ENCODE measurements at places on chromosomes 7 and 10. TPM values are rescaled to one million over a fixed set of nuclear protein-coding genes. Genes with fewer than 3 reads are reported as not detected.

The TRIM50 gene
- not detected for total RNA-seq

The METTL27 gene
- 14.4 TPM for total RNA-seq

The GRM3 gene
- not detected for total RNA-seq

The ZEB1 gene
- total RNA-seq, result 58.3 TPM

The SLC16A9 gene
- 8.0 TPM for total RNA-seq

The ZCWPW1 gene
- 4.3 TPM for total RNA-seq

The ADAM8 gene
- 35.3 TPM for total RNA-seq

The FEZF1 gene
- total RNA-seq, result not detected

The TWNK gene
- 13.7 TPM for total RNA-seq

The INA gene
- total RNA-seq, result 2.0 TPM

The PNLIPRP1 gene
- total RNA-seq, result not detected

The PRPS1L1 gene
- total RNA-seq, result not detected

The VSTM2A gene
- 1.4 TPM for total RNA-seq

The SPOCK2 gene
- total RNA-seq, result 7.4 TPM

The MBL2 gene
- total RNA-seq, result not detected

The NODAL gene
- not detected for total RNA-seq

The OR2A25 gene
- total RNA-seq, result not detected

The UCMA gene
- not detected for total RNA-seq

The PPP1R17 gene
- not detected for total RNA-seq

The SMKR1 gene
- 2.2 TPM for total RNA-seq

The SLC29A3 gene
- total RNA-seq, result 22.4 TPM

The PRXL2A gene
- 118 TPM for total RNA-seq

The SEMA3E gene
- 24.0 TPM for total RNA-seq

The DBNL gene
- 107 TPM for total RNA-seq

The PON1 gene
- total RNA-seq, result not detected

The RASSF4 gene
- total RNA-seq, result 22.7 TPM

The OPALIN gene
- not detected for total RNA-seq

The SLC13A4 gene
- 0.13 TPM for total RNA-seq

The TMEM176B gene
- 32.7 TPM for total RNA-seq

The STEAP1 gene
- total RNA-seq, result 20.5 TPM

The MUC3A gene
- 2.1 TPM for total RNA-seq

The GPR15LG gene
- 29.2 TPM for total RNA-seq
